ENCODE measurements at places on chromosomes 5 and 9. TPM values are rescaled to one million over a fixed set of nuclear protein-coding genes. Genes with fewer than 3 reads are reported as not detected.

OR1J2 gene
- total RNA-seq, result not detected

CYLC2 gene
- total RNA-seq, result not detected

DNA sequence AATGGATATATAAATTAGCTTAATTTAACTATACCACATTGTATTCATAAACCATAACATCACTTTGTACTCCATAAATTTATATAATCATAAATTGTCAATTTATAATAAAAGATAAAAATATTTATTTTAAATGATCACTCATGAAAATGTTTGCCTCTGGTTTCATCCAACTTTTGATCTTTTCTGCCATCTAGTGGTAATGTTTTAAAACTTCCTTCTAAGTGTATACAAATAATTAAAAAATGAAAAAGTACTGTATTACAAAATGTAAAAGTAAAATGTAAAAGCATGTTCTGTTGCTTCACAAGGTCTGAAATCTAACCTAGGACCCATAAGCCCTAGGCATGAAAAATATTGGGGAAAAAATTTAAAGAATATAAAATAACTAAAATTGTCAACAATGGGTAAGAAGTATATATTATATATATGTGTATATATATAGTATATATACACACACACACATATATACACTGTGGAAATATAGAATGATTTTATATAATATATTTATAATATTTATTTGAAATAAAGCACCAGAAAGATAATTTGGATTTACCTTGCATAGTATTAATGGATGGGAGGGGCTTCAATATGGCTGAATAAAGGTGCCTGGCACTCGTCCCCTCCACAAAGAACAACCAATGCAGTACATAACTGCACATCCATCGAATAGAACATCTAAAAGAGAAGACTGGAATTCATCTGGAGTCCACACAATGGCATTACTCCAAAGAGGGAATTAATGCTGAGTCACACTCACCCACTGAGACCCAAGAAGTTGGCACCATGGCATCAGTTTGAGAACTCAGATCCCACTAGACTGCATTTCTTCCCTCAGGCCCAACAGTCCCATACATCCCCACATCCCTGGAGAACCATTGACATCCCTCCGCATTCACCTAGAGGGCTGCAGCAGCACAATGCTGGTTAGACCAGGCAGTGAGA is 32.5 kb downstream of the ANXA1 start:
- no peak for DNase-seq

INSYN2B gene
- not detected for total RNA-seq

GPR21 gene
- 0.95 TPM for total RNA-seq

DNA sequence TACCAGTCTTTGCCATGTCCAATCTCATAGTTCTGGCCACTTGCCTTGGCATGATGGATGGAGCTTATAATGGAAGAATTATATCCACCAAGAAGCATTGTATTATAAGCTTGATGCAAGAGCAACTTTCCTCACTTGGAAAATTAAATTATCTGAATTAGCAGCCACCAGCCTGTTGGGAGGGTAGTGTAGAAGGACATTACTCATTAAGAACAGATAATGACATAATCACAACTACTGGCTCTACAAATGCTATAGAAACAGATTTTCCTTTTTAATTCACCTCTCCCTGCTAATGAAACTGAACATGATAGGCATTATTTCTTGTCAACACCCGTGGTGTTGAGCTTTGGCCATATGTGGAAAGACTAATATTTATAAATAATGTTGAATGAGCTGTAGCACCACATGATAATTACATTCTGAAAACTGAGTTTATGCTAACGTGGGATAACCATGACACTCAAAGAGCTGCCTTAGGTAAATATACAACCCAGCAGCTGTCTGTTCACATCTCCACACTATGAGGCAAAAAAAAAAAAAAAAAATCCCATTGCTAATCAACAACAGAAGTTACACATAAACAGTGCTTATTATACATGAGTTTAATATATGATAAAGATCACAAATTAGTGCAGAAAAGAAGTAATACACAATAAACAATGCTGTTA is 48.1 kb upstream of the NR4A3 start:
- DNase-seq, result no peak

GRCh38 chr9:135087489-135087792 is at the start of gene OLFM1:
Gene OLFM1 (plus strand): TSS chr9:135087668. CDS start chr9:135087990, 322 bp downstream.
- DNase-seq, result peak; percentile 81

GRCh38 chr5:30874241-30875034 is 319.0 kb upstream of the CDH6 start:
- peak; percentile 5 for DNase-seq

DNA sequence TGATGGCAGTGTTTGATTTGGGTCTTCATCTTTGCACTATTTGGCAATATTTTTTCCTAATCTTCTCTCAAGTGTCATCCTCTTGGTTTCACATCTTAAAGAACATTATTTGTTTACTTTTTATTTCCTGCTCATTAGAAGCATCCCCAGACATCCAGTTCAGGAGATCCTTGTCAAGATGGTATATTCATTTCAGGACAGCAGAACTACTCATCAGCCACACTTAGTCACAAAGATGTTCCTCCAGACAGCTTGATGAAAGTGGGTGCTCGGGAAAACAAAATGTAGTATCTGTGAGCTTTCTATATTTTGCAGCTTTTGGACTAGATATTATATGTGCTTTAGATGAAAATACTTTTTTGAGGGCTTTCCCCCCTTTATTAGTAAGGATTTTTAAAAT is 72.1 kb upstream of the SREK1 start:
- DNase-seq, result no peak

DNA sequence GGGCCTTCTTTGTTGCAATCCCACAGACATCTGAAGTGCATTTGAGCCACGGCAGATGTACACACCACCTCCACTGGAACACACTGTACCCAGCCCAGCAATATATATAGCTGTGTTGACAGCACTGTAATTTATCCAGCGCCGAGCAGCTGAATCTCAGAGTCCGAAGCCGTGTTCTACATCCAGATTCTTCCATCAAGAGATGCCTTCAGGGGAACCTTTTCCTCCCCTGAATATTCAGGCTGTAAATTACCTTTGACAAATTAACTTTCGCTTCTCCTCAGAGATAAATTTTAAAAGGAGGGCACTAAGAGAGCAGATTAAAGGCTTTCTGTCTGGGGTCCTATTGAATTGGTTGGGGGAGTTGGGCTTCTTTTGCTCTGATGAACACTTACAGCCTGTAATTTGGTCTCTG is 76.4 kb downstream of the ROR2 start:
- DNase-seq, result no peak

TENT4A gene
- 11.1 TPM for total RNA-seq

DNA sequence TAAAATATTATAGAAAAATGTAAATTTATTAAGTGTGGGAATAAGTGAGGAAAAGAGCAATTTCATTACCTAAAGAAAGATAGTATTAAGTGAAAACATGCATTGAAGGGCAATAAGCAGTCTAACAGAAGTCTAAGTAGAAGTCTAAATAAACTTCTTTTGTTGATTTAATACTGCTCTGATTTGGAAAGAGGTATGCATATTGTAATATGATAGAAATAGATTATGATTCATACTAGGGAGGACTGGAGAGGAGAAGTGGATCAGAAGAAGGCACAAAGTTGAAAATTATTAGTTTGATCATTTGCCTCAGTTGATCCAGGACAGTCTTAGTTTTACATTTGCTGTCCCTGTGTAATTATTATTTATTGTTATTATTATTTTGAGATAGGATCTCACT is 6.6 kb upstream of the ERBIN start:
- DNase-seq, result no peak

- DNase-seq, result no peak
These were observed 72.1 kb downstream of the NIPBL start for GRCh38 chr5:36948650-36949049.

DNA sequence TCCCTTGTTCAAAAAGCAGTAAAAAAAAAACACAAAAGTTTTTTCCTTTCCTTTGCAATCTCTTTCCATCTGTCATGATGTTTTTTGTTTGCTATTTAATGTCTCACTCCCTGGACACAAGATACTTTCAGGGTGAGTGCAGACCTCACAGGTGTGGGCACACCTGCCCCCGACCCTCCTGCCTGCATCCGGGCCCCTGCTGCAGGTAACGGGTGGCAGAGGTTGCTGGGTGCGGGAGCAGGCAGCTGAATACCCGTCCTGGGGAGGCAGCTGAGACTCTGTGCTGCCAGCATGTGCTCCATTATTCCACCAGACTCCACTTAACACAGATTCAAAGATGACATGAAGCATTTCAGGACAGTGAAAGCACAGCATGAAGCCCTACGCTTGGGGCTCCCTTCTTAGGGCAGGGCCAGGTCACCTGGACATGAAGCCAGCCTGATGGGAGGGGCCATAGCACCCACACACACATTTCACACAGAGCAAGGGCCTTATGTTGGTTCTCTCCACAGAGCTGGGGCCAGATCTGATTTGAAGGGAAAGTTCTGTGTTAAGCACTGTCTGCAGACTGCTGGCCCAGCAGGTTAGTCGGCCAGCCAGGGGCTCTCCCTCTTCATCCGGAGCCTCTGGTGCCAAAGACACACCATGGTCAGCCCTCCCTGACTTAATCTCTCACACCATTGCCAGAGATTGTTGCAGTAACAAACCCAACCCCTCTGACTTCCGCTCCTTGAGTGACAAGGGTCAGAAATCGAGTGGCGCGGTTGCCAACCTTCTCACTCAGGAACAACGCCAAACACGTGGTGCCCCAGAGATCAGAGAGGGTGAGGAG is 13.0 kb downstream of the NEK6 start:
- DNase-seq, result no peak

DNA sequence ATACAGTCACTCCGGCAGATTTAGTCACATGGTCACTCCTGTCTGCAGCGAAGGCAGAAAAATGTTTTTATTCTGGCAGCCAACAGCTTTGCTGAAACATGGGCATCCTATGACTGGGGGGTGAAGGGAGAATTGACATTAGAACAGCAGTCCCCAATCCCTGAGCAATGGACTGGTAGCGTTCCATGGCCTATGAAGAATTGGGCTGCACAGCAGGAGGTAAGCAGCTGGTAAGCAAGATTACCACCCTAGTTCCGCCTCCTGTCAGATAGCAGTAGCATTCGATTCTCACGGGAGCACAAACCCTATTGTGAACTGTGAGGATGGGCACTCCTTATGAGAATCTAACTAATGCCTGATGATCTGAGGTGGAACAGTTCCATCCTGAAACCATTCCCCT is 93.1 kb upstream of the FTMT start:
- no peak for DNase-seq

DNA sequence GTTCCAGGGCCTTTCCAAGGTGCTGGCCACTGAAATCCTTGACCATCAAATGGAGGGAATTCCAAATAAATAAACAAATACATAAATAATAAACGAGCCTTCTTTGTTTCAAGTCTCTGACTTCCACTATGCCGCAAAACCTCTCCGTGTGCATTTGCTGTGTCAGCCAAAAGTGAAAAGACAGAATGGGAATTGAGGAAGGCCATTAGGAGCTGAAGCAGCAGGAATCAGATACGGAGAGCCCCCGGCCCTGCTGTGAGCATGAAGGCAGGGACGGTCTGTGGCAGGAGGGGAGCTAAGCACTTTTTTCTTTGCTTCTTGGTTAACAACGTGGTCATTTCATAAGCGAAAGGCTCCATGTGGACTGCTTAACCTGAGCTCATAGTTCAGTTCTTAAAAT is 26.1 kb downstream of the PLPPR1 start:
- no peak for DNase-seq

DNA sequence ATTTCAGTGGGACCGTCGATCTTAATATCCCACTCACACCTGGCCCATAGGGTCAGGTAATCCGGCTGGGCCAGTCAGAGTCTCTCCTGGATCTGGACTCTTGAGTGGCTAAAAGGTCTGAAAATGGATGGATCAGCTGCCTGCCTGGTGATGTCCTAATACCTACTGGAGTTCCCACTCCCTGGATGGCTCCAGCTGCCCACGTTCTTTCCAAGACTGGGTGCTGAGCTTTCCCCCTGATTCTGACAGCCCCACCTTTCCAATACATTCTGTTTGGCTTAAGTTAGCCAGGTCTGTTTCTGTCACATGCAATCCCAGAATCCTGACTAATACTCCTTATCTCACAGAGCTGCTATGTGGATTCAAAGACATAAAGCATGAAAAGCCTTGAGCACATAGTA is 10.2 kb downstream of the SH3PXD2B start:
- DNase-seq, result no peak

- DNase-seq, result no peak
These were observed at the start of gene PCDHA10 for GRCh38 chr5:140855772-140856674. Gene PCDHA10 (plus strand): TSS chr5:140855897. CDS start chr5:140856049, 152 bp downstream.

CDH9 gene
- not detected for total RNA-seq

GRCh38 chr9:74953235-74953751 is 581 bp upstream of the C9orf40 start:
- no peak for DNase-seq

Measured in heart right ventricle (tissue), 16 donors.